ENCODE measurements at places on chromosomes 3 and 15. TPM values are rescaled to one million over a fixed set of nuclear protein-coding genes. Genes with fewer than 3 reads are reported as not detected.

The CCDC54 gene
- not detected for total RNA-seq

The CRBN gene
- 46.5 TPM for total RNA-seq

The IGSF11 gene
- total RNA-seq = 7.0 TPM

The ZNF385D gene
- total RNA-seq = 8.1 TPM

The POPDC2 gene
- 85.5 TPM for total RNA-seq

The MOBP gene
- total RNA-seq = not detected

The CXCR6 gene
- total RNA-seq = 0.42 TPM

The ZNF501 gene
- 6.6 TPM for total RNA-seq

The RHOV gene
- total RNA-seq = not detected

The CCRL2 gene
- 1.7 TPM for total RNA-seq

The CLDND1 gene
- total RNA-seq = 158 TPM

The PRKCD gene
- 11.2 TPM for total RNA-seq

The ASB14 gene
- total RNA-seq = not detected

The IL17RD gene
- 13.2 TPM for total RNA-seq

The GNAT1 gene
- not detected for total RNA-seq

The P2RY12 gene
- 4.6 TPM for total RNA-seq

The KCNAB1 gene
- total RNA-seq = 2.3 TPM

The WNT5A gene
- total RNA-seq = 14.5 TPM

The DCLK3 gene
- total RNA-seq = 0.19 TPM

The ISG20 gene
- total RNA-seq = 6.1 TPM

The PDE12 gene
- 25.8 TPM for total RNA-seq

The CCNB2 gene
- not detected for total RNA-seq

The ZMYND10 gene
- total RNA-seq = 0.52 TPM

The PLA2G4E gene
- not detected for total RNA-seq

The ECE2 gene
- 0.69 TPM for total RNA-seq

The TMA7 gene
- total RNA-seq = 270 TPM

The CGNL1 gene
- 9.6 TPM for total RNA-seq

The GOLGA6L1 gene
- not detected for total RNA-seq

The NRROS gene
- total RNA-seq = 8.5 TPM

The SCN11A gene
- 0.42 TPM for total RNA-seq

The CD86 gene
- total RNA-seq = 7.5 TPM

The NEK10 gene
- 2.5 TPM for total RNA-seq

The COL8A1 gene
- 52.7 TPM for total RNA-seq

The PLA2G4B gene
- 6.6 TPM for total RNA-seq

The MYO5A gene
- 22.0 TPM for total RNA-seq

The ZNF660 gene
- 2.1 TPM for total RNA-seq

The TRIM42 gene
- total RNA-seq = not detected

The BCHE gene
- 48.9 TPM for total RNA-seq

The CPNE9 gene
- total RNA-seq = not detected

The DNAJA4 gene
- total RNA-seq = 17.4 TPM

The CCDC9B gene
- total RNA-seq = 22.9 TPM

The TBC1D23 gene
- 21.2 TPM for total RNA-seq

The NUP210 gene
- 3.6 TPM for total RNA-seq

The C3orf49 gene
- not detected for total RNA-seq

The PSMA4 gene
- total RNA-seq = 118 TPM

The FANCD2OS gene
- not detected for total RNA-seq

The CPN2 gene
- total RNA-seq = not detected

The PLOD2 gene
- 52.1 TPM for total RNA-seq

The SMAD6 gene
- total RNA-seq = 9.4 TPM

The SLC9C1 gene
- total RNA-seq = not detected

The PEX11A gene
- 19.5 TPM for total RNA-seq

The PHC3 gene
- 53.7 TPM for total RNA-seq

The MST1R gene
- 4.0 TPM for total RNA-seq

The COLQ gene
- 1.7 TPM for total RNA-seq

The ANKRD63 gene
- total RNA-seq = not detected

The C3orf70 gene
- 34.9 TPM for total RNA-seq

The MB21D2 gene
- 7.2 TPM for total RNA-seq

The EXD1 gene
- total RNA-seq = not detected

The TGM5 gene
- total RNA-seq = 0.33 TPM
